Left ventricle myocardium superior (tissue), 1 donor: ENCODE measurements at places on chromosomes 13 and 19. TPM values are rescaled to one million over a fixed set of nuclear protein-coding genes. Genes with fewer than 3 reads are reported as not detected.

Gene SPACA7
- total RNA-seq: not detected

Gene GRIK5
- 5.4 TPM for total RNA-seq

Gene TNFSF13B
- 1.8 TPM for total RNA-seq

Gene GJB2
- 0.42 TPM for total RNA-seq

Gene SULT2A1
- not detected for total RNA-seq

GRCh38 chr13:32362574-32362973 is 47.3 kb downstream of the BRCA2 start:
- no peak for DNase-seq

DNA sequence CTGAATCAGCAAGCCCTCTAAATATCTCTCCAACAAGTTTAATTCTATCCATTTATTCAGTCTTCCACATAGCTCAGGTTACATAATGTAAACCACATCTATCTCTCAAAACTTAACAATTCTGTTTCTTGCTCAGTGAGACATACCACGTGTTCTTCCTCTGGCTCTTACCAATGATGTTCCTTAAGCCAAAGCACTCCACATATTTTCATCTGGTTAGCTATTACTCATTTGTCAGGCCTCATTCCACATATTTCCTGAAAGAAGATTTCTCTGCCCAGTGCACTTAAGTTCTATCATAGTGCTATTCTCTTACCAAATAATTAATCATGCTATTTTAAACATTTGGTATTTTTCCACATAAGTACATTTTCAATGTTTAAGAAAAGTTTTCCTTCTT is 403.3 kb upstream of the ATXN8OS start:
- DNase-seq: no peak

GRCh38 chr19:40739030-40739839 is 11.0 kb downstream of the ACTMAP start:
- DNase-seq: no peak

DNA sequence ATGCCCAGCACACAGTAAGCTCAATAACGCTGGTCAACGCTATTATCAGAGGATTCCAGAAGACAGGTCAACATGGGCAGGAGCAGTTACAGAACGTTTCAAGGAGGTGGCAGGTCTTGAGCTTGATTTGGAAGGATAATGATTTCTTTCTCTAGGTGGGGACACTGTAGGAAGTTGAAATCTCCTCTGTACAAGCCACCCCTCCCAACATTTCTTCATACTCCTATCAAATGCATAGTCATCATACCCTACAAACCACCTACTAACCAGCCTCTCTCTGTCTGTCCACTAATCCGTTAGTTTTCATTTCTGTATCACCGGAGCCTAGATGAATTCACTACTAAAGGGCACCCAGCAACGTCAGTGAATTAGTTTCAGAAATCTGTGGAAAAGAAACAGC is 1.3 kb downstream of the ATP7B start:
- no peak for DNase-seq

DNA sequence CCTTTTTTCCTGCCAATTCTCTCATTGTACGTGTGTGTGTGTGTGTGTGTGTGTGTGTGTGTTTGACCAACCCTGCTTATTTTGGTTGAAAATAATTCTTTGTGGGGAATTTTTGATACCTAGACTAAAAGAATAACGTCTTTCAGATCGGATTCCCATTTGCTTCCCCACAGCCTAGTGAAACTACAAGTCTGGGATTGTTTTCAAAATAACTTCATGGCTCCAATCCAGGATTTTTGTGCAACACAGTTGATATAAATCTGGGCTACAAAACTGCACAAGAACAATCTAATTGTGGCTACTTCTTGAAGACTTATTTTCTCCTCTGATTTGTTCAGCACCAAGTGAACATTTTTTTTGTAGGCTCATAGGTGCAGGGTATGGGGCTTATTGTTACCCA is 332.8 kb upstream of the MIR17HG start:
- no peak for DNase-seq

DNA sequence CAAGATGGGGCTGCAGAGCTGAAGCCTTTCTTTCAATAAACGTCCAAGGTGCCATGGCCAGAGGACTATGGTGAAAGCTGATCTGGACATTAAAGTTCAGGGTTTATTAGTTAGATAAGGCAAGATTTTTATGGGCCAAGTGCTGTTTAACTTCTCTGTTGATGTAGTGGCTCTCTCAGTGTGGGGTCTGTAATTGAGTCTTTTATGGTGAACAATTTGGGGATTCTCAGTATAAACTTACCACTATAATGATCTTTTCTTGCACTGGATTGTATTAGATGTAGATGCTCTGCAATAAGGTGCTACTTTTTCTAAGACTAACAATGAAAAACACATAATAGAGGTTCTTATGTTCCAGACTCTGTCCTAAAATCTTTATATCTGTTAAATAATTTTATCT is 190.1 kb upstream of the KLF12 start:
- no peak for DNase-seq

DNA sequence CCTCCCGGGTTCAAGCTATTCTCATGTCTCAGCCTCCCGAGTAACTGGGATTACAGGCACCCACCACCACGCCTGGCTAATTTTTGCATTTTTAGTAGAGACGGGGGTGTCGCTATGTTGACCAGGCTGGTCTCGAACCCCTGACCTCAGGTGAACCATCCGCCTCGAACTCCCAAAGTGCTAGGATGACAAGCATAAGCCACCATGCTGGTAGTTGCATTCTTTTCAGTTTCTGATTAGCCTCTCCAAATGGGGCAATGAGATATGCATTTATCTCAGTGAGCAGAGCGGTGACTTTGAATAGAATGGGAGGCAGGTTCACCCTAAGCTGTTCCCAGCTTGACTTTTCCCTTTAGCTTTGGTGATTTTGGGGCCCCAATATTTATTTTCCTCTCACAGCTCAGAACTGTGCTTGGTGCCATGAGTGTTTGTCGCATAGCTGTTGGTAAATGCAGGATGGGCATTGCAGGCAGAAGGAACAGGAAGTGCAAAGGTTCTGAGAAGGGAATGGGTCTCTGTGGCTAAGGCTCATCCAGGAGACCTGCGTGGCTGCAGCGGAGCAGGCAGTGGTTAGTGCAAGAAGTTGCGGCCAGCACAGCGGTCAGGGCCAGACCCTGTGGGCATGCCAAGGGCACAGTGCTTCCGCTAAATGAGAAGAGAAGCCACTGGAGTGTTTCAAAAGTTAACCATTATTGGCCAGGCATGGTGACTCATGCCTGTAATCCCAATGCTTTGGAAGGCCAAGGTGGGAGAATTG is 20.7 kb downstream of the LYPD3 start:
- no peak for DNase-seq

GRCh38 chr19:44617110-44617880 is 3.9 kb downstream of the IGSF23 start:
- DNase-seq: no peak

DNA sequence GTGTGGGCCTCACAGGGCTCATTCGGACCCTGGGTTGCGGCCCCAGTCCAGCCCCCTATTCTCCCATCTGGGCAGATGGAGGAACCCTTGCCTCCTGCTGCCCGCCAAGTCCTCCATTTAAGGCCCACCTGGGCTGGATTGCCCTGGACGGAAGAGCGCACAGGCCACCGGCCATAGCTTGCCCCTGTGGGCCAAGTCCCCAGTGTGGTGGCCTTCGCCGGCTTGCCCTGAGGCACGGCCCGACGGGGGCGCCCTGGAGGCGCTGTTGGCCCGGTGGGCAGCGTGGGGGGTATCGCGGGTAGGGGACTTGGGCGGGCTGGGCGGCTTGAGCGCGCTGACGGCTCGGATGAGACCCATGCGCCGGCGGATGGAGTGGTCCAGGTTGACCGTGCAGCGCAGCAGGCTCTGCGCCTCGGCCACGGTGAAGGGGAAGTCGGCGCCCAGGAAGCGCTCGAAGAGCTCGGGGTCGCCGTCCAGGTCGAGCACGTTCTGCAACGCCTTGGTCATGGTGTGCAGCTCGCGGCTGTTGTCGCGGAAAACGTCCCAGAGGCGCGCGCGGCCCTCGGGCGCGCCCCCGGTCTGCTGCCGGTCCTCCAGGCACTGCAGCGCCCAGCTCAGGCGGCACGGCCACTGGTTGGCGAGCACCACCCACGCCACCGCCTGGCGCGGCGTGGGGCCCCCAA is 8.8 kb downstream of the NKPD1 start:
- no peak for DNase-seq

DNA sequence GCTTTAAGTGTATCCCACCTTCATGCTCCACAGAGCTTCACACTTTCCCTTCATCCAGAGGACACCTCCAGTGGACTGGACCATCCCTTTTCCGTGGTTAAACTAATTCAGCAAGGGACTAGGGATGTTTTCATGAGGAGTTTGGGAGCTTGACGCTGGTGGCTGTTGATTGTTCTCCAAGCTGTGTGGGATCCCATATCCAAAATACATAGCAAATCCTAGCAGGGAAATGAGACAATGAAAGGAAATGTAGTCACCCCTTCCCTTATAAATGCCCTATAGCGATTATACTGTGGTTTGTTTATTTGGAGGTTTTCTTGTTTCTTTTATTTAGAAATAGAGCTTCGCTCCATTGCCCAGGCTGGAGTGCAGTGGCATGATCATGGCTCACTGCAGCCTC is 31.6 kb upstream of the DPRX start:
- DNase-seq: no peak

- DNase-seq: no peak
These were observed 106.1 kb downstream of the NHLRC3 start for GRCh38 chr13:39144391-39144790.

DNA sequence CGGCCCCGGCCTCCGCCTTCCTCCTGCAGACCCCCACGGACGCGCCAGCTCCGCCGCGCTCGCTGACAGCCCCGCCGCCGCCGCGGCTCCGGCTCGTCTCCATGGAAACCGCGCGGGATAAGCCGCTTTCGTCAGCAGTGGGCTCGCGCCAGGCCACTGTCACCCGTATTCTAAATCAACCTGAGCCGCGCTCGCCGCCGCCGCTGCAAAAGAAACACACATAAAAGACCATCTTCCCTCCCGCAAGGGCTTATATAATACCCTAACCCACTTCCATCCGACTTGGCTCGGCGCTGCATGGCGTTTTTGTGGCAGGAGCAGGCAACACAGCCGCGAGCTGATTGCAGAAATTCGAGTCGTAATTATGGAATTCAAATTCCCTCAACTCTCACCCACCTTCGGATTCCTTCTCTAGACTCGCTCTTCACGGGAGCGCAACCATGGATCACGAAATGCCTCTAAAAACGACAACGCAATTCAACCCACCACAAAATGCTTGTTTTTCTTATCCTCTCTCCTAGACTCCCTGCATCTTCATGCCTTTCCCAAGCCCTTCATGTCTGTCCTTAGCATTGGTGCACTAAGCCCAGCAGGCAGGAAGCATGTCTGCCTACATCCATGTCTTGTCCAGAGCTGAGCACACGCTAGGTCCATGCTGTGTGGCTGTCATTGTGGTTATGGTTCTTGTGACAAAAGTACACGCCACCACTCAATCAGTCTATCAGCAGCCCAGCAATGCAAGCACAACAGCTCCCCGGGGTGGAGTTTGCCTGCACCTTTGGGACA is at the start of gene AMER2:
AMER2 (minus strand) TSS at position 772 of the 786 bp plus-strand sequence; CDS start at position 103, 669 bp downstream.
- peak; percentile 40 for DNase-seq

DNA sequence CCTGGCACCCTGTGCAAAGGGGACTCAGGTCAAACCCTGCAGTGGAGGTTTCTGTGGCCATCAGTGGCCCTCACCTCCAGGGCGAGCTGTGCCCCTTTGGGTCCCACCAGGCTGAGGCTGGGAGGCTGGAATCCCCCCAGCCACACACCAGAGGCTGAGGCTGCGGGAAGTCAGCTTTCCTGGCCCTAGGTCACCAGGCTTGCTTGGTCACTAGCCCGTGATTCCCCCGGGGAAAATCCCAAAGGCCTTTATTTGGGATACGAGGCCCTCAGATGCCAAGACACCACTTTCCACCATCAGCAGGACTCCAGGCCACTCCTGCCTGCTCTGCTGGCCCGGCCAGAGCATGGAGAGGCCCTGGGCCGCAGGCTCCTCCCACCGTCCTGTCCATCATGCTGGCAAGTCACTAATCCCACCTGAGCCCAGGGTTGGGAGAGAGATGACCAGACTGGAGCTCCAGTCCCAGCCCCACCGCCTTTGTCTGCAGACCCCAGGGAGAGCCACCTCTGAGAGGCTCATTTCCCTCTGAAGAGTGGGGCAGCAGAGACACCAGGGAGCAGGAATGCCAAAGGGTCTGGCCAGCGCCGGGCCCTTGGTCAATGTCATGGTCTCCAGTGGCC is 4.7 kb downstream of the NKPD1 start:
- no peak for DNase-seq
